Central memory CD8-positive, alpha-beta T cell (primary cell): ENCODE measurements at places on chromosomes 2 and 18.

- no peak for DNase-seq
Observed at GRCh38 chr18:36352384-36352783, 54.9 kb downstream of the FHOD3 start.

DNA sequence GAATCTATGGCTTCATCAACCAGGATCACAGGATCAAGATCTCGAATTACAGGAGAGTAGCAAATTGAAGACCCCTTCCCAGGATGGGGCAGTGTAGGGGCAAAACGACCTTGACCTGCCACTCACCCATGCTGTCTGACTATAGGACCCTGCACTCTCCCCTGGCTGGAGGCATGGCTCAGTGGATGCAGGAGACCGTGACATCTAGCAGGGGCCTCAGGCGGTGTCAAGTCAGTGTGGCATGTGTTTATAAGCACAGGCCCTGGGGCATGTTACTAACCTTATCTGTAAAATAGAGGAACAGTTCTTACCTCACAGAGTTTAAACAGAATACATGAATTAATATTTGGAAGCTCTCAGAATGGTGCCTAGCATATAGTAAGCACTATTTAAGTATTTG lies 3.5 kb downstream of the HAAO start:
- no peak for DNase-seq

GRCh38 chr2:69642709-69643601 lies 584 bp downstream of the AAK1 start:
- peak; percentile 27 for DNase-seq

DNA sequence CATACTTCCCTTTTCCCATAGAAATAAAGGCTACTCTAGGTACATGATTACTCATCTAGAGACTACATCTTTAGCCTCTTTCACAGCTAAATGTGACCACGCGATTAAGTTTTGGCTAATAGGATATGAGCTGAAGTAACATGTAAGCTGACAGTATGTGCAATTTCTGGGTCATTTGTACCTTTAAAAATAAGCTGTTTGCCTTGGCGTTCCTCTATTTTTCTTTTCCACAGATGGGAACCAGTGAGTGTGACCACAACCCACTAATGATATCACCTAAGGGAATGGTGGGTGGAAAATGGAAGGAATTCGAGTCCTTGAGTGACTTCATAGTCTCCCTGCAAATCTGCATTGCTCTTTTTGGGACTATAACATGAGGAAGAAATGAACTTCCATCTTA lies 11.7 kb upstream of the NABP1 start:
- DNase-seq: no peak

GRCh38 chr18:68342039-68342659 lies 372.8 kb downstream of the TMX3 start:
- no peak for DNase-seq

DNA sequence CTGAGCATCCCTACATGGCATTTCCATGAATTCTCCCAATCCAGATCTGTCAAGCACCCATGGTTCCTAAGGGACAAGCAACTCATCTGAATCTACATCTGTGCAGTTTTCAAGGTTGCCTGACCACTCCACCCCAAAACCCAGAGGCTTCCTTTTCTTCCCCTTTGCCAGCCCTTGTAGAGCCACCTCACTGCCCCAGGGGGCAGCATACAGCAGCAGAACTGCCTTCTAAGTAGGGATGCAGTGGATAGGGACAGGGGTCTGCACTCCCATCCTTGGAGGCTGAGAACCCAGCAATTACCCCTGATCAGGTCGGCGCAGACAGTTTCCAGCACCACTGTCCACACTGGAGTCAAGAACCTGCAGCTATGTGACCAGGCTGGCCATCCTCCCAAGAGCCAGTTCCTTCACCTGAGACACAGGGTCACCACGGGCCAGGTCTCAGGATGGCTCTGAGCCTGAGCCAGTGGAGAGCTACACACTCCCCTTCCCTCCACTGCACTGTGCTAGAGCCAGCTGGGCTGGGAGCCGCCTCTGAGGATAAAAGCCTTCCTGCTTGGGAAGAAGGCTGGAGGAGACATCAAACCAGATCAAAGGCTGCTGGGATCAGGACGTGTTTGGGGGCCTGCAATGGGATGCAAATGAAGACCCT lies 283.1 kb downstream of the CELF4 start:
- DNase-seq: no peak

DNA sequence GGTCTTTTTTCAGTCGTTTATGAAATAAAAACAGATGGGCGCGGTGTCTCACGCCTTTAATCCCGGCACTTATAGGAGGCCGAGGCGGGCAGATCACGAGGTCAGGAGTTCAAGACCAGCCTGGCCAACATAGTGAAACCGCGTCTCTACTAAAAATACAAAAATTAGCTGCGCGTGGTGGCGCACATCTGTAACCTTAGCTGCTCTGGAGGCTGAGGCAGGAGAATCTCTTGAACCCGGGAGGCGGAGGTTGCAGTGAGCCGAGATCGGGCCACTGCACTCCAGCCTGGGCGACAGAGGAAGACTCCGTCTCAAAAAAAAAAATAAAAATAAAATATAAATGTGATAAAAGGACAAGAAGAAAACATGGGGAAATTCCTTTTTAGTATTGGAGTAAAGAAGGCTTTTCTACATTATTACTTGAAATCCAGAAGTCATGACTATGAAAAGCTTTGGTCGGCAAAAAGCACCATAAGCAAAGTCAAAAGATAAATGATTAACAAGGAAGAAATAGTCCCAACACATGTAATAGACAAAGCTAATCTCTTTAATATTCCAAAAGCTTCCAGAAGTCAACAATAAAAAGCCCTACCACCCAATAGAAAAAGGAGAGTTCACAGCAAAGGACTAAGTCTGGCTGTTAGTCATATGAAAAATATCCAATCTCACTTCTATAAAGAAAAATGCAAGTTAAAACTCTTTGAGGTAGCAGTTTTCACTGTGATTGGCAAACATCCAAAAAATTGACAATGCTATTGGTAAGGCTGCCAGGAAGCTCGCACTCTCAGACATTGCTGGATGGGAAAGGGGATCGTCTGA lies 1.4 kb upstream of the FAM168B start:
- DNase-seq: no peak

GRCh38 chr2:177433402-177433801 lies 40.8 kb downstream of the AGPS start:
- no peak for DNase-seq

- DNase-seq: no peak
Observed at GRCh38 chr2:61178603-61179545, 16.9 kb downstream of the C2orf74 start.
